ENCODE measurements at places on chromosomes 7 and 10.

DNA sequence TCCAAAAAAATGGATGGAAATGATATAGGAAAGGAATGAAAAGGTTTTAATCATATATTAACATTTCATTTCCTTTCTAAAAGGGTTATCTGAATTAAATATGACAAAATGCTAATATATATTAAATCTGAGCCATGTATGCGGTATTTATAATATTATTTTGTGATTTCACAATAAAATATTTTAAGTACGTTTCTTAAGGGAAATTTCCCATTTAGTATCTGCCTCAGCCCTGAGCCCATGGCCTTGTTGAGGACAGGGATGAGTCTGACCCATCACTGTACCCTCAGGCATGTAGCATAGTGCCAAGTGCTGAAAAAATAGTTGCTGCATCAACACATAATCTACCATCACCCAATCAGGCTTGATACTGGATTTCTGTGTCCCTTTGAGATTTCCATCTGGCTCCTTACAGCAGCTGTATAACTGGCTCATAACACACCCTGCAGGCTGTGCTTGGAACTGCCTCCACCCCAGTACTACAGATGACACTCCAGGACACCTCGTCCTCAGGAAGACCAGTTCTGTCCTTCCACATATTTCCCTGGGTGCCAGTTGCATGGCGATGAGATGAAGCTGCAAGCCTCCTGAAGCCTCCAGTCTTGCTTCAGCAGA is 59.4 kb upstream of the ASAH2 start:
- no peak for DNase-seq

DNA sequence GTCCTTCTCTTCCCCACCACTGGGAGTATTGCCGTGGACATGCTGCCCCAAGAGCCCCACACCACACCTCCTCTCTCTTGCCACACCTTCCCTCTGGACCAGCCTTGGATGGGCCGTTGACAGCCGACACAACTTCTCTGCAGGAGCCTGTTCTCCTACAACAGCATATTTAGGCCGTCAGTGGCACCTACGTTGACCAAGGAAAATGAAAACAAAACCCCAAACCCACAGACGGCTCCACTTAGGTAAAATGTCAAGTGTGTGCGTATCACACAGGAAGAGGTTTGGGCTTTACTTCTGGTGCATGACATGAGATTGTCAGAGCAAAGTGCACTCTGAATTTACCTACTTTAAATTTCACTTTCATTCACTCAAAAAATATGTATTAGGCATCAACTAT is 246.6 kb downstream of the ZMYND11 start:
- no peak for DNase-seq

DNA sequence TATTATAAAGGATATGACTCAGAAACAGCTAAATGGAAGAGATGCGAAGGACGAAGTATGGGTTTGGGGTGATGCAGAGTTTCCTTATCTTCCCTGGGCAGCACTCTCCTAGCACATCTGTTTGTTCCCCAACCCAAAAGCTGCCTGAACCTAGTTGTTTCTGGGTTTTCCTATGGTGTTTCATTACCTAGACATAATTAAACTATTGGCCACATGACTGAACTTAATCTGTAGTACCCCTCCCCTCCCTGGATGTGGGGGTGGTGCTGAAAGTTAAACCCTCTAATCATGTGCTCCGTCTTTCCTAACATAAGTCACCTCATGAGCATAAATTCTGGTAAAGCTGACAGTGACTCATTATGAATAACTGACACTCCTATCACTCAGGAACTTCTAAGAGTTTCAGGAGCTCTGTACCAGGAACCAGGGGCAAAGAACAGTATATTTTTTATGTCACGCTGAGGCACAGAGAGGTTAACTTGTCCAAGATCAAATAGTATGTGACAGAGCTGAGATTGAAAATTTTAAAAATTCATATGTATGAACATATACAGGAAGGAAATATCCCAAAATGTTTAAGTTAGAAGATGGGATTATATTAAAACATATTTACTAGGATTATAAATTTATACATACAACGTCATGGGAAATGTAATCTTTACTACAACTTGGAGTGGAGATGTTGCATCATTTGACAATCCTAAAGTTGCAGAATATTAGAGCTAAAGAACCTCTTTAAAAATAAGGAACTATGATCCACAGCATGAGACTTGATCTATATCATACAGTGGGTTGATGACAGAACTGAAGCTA is 4.8 kb downstream of the STRIP2 start:
- DNase-seq, result no peak

- DNase-seq, result no peak
Measured at GRCh38 chr10:63268149-63268797, 135.1 kb downstream of the NRBF2 start.

- no peak for DNase-seq
Measured at GRCh38 chr7:106855540-106856132, 9.4 kb upstream of the PIK3CG start.

- no peak for DNase-seq
Measured at GRCh38 chr7:131556053-131556908, at the start of gene PODXL. TSS of gene PODXL (minus strand) at chr7:131556628. CDS start at chr7:131556359, 269 bp downstream.

- no peak for DNase-seq
Measured at GRCh38 chr7:107693396-107693795, 32.8 kb downstream of the SLC26A4 start.

DNA sequence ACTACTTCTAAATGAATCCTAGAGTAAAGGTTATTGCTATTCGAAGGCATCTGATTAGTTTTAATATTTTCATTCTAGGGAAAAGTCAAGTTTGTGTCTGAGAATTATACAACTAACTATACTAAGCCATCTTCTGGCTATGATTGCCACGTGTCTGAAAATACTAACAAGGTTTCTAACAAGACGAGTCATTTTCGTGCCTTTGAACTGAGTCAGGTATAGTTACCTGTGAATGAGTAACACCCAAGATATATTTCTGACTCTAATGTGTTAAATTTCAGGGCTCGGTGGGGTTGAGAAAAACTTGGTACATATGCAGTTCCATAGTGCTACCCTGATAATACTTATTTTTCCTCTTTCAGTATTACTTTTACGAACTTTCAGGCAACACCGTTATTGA is 35.5 kb downstream of the TASOR2 start:
- DNase-seq, result no peak

GRCh38 chr7:26690135-26690805 is 174.1 kb downstream of the SKAP2 start:
- no peak for DNase-seq

GRCh38 chr10:17650416-17650815 is 6.5 kb downstream of the STAM start:
- no peak for DNase-seq

DNA sequence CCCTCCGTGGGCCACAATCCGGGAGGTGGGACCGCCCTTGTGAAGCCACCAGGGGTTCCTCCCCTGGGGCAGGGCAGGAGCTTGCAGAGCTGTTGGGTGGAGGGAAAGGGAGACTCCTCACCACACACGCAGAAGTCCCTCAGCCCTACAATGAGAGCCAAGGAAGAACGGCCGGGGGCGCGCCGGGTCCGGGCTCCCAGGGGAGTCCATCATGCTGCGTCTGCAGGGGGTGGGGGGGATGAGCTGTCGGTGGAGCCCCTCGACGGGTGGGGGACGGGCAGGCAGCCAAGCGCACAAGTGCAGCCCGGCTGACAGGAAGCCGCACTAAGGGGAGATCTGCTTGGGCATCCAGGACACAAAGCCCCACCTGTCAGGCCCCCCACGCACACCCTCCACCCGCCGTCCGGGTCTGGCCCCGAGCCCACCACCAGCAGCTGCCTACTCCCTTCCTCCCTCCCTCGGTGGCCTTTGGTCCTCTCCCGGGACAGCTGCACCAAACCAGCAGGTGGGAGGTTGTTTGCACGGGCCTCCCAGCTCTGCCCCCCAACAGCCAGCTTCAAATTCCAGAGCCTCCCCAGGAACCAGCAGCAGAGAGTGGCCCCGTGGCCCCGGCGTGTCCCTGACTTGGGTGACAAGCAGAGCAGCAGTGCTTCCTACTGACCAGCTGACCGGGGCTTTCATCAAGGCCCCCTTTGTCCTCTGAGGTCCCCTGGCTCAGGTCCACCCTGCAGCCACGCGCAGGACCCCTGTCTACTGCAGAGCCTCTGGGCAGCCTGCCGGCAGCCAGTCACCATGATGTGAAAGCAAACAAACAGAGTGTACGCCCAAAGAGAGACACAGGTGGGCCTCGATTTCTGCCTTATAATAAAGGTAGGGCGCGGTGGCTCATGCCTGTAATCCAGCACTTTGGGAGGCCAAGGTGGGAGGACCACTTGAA is 50.3 kb downstream of the HIP1 start:
- no peak for DNase-seq

- no peak for DNase-seq
Measured at GRCh38 chr7:725223-726005, 1.1 kb upstream of the DNAAF5 start.

DNA sequence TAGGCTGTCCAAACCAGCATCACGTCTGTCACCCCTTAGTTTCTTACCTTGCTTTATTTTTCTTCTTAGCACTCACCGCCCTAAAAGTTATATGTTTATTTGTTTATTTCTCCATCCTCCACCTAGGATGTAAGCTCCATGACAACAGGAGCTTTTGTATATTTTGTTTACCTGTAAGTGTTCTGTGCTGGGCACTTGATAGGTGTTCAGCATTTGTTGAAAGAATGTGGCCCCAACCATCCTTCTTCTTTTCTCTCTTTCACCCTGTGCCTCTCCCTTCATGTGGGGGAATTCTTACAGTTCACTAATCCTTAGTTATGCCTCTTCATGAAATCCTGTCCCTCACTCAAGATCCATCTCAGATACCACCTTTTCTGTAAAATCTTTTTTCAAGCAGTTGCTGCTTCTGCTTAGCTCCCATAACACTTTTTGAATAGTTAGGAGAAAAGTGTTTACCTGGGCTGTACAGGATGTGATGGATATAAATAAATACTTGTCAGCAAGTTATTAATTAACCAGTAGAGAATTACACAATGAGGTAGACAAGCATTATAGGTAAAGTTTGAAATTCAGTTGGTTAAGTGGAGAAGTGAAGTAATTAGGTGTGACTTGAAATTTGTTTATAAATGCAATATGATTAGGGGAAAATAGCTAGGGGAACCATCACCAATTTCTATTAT is 9.7 kb downstream of the AHR start:
- DNase-seq, result no peak

- no peak for DNase-seq
Measured at GRCh38 chr7:96737545-96738050, 28.0 kb upstream of the SEM1 start.

DNA sequence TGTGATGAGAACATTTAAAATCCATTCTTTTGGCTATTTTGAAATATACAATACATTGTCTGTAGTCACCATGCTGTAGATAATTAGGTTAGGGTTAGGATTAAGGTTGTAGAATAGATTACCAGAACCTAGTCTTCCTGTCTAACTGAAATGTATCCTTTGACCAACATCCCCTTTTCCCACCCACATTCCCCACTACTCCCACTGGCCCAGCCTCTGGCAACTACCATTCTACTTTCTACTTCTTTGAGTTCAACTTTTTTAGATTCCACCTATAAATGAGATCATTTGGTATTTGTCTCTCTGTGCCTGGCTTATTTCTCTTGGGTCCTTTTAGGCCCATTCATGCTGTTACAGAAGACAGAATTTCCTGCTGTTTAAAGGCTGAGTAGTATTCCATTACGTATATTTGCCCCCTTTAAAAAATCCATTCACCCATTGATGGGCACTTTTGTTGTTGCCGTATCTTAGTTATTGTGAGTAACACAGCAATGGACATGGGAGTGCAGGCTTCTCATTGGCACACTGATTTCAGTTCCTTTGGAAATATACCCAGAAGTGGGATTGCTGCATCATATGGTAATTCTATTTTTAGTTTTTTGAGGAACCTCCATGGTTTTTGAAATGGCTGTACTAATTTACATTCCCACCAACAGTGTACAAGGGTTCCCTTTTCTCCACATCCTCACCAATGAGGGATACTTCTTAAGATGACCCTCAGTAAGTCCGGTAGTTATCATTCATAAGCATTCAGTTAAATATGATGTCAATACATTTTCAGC is 104.0 kb downstream of the RALA start:
- no peak for DNase-seq

GRCh38 chr10:86769991-86770390 is 13.6 kb downstream of the BMPR1A start:
- no peak for DNase-seq

GRCh38 chr10:133438711-133439273 is 14.4 kb upstream of the SPRN start:
- no peak for DNase-seq

GRCh38 chr7:90613088-90613498 is 17.0 kb downstream of the CDK14 start:
- DNase-seq, result no peak

DNA sequence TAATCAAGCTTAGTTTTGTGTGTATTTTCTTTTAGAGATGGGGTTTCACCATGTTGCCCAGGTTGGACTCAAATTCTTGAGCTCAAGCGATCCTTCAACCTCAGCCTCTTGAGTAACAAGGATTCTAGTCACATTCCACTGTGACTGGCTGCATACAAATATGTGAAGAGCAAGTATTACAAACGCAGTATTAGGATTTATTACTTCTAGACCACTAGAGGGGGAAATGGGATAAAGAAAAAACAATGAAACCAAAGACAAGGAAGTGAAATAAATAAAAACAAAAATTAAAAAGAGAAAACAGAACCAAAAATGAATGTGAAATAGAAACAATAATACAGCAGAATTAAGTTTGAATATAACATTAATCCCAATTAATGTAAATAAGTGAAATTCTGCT is 308.7 kb downstream of the ANKRD30A start:
- DNase-seq, result no peak

- no peak for DNase-seq
Measured at GRCh38 chr10:72653383-72654096, 27.7 kb upstream of the MICU1 start.

GRCh38 chr7:22931011-22931410 is 82.9 kb downstream of the HYCC1 start:
- DNase-seq, result no peak

GRCh38 chr7:154587792-154588191 is 415.1 kb downstream of the PAXIP1 start:
- no peak for DNase-seq

GRCh38 chr7:91127959-91128358 is 136.3 kb upstream of the FZD1 start:
- DNase-seq, result no peak

GRCh38 chr7:1210321-1210978 is 22.2 kb upstream of the UNCX start:
- no peak for DNase-seq

- no peak for DNase-seq
Measured at GRCh38 chr10:102834143-102834542, 3.1 kb downstream of the CYP17A1 start.

- DNase-seq, result no peak
Measured at GRCh38 chr7:68258609-68259008, 1262.0 kb downstream of the TYW1 start.

GRCh38 chr10:124079864-124080263 is 13.5 kb downstream of the CHST15 start:
- DNase-seq, result no peak

DNA sequence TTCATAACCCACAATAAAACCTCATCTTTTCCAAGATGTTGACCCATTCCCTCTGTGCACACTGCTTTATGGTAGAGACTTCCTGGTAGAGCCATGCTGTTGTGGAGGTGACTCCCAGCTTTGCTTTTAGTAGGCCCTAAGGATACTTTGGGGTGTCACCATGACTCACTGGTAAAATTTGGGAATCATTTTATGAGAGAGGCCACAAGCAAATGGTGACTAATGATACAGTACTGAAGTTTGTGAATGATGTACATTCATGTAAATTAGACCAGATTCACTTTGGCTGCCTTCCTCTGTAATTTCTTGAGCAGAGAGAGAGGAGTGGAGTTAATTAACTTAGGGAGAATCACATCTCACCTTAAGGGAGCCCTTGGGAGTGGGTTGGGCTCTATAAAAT is 686.5 kb downstream of the LRMDA start:
- no peak for DNase-seq
